ENCODE measurements at places on chromosomes 16 and 17.
A peak's percentile ranks its signal among the peaks of the same experiment; 100 is the strongest.

DNA sequence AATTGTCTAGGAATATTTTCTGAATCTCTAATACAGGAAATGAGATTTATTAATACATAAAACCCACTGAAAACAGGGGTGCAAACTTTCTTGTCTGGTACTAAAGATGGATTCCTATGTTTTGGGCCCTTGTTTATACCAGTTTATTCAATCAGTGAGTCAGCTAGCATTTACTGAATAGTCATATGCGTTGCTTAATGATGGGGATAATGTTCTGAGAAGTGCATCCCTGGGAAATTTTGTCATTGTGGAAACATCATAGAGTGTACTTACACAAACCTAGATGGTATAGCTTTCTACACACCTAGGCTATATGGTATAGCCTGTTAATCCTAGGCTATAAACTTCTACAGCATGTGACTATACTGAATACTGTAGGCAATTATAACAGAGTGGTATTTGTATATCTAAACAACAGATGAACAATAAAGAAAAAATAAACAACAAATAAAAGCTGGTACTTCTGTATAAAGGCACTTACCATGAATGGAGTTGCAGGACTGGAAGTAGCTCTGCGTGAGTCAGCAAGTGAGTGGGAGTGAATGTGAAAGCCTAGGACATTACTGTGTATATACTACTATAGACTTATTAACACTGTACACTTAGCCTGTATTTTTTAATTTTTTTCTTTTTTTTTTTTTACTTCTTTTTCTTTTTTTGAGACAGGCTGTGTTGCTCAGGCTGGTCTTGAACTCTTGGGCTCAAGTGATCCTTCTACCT lies 63.7 kb downstream of the SIAH1 start:
- DNase-seq, result no peak
- H3K27me3 ChIP-seq, result no peaks in the 10 kb centered on the region
- H3K36me3 ChIP-seq, result peaks cover 3% of the 10 kb centered on the region
- H3K4me1 ChIP-seq, result peaks cover 10% of the 10 kb centered on the region
- no peak overlapping the region for H3K27ac ChIP-seq

DNA sequence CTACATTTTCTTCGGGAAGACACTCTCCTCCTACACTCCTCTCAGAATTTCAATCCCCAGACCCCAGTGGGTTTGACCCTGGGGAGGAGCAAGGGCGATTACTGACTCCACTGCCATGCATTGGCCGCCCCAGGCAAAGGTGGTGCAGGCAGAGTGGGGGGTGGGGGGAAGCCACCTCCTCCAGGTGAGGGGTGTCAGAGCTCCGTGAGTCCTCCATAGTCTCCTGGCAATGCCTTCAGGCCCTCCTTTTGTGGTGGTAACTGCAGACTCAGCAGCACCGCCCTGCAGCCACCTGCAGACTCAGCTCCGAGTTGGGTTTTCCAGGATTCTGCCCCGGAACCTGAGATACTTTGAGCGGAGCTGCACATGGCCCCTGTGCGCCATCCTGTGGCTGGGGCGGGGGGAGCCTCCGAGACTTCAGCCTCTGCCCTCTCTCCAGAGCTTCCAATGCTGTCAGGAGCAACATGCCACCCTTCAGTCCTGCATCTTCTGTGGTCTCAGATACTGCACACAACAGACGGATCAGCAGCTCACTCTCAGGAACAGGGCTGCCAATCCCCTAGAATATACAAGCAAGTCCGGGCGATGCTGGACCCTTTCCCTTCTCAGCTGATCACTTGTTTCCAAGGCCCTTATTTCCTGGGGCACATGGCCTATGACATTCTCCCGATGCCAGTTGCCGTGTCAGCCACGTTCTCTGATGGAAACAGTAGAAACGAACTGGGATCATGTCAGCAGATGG lies 2.4 kb upstream of the SLC47A2 start:
- DNase-seq, result peak; percentile 49
- peaks cover 20% of the 10 kb centered on the region for H3K27me3 ChIP-seq
- H3K36me3 ChIP-seq, result no peaks in the 10 kb centered on the region
- no peak overlapping the region for H3K4me3 ChIP-seq

DNA sequence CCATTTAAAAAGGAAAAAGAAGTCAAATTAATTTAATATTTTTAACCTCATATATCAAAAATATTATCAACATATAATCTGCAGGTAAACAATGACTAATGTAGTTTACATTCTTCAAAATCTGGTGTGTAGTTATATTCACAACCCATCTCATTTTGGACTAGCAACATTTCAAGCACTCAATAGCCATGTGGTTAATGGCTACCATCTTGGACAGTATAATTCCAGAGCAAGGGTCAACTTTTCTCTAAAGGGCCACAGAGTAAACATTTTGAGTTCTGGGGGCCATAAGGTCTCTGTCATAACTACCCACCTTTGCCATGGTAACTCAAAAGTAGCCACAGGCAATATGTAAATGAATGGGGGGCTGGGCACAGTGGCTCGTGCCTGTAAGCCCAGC lies 153.9 kb downstream of the PARN start:
- no peak overlapping the region for H3K27ac ChIP-seq
- H3K36me3 ChIP-seq, result peaks cover 8% of the 10 kb centered on the region
- H3K4me1 ChIP-seq, result no peaks in the 10 kb centered on the region
- H3K27me3 ChIP-seq, result no peaks in the 10 kb centered on the region

DNA sequence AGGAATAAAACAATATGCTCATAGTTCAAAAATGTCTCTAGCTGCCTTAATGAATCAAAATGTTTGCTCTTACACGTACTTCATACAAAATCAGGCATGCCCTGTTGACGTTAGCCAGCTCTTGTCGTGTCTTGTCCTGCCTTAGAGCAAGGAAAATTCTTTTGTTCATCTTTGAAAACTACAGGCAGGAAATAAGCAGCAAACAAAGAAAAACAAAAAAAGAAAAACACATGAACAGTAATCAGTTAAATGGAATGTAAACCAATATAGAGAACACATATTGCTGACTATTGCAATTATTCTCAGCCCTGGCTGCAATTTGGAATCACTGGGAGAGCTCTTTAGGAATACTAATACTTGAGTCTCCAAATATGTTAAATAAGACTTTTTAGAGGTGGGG lies 1.7 kb downstream of the CAPNS2 start:
- H3K36me3 ChIP-seq, result no peaks in the 10 kb centered on the region
- H3K4me1 ChIP-seq, result no peaks in the 10 kb centered on the region
- H3K27me3 ChIP-seq, result no peaks in the 10 kb centered on the region
- H3K4me3 ChIP-seq, result no peak overlapping the region

DNA sequence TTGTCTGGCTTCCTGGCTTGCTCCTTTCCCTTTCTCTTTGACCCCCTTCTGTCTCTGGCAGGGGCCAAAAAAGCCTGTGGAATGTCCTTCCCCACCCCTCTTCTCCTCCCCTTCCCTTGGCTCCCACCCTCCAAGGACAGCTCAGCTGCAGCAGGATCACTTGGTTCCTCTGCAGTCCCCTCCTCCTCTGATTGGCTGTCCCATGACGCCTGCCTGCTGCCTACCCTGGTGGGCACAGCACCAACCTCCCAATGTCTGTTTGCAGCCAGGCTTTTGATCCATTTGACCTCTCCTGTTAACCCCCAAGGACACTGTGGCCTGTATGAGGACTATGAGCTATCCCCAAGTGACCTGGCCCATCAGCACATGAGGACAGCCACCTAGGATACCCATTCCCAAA lies 14.8 kb upstream of the MTMR4 start:
- peaks cover 23% of the 10 kb centered on the region for H3K4me1 ChIP-seq
- H3K36me3 ChIP-seq, result no peaks in the 10 kb centered on the region
- no peak for DNase-seq
- H3K27me3 ChIP-seq, result no peaks in the 10 kb centered on the region
- no peak overlapping the region for H3K27ac ChIP-seq

DNA sequence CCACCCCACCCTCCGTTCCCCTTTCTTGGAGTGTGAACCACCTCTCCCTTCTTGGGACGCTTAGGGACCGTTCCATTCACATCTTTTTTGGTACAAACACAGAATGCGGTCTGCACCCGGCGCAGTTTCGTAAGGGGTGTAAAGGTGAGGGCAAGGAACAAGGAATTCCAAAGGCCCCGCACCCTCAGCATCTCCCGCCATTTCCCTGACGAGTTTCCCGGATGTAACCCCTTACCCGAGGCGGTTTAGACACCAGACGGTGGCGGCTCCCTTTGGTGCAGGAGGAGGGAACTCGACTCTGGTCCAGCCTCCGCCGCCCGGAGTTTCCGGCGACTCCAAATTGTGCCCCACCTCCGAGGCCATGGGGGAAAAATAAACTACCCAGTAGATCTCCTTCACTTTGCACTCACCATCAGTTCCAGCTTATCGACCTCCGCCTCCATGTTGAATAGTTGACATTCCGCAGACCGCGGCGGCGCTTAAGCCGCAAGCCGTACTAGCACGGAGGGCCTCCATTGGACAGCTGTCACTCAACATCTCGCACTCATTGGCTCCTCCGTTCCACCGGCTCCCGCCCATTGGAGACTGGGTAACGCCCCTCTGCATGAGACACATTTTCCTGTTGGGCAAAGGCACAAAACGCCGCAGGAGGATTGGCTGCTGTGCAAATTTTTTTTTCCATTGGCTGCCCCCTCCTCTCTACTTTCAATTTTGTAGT lies at the start of gene SKA2:
Gene SKA2 (minus strand): TSS at position 466 of the 718 bp plus-strand sequence. CDS start 23 bp downstream, at position 443.
- H3K27ac ChIP-seq, result peak within 1 kb of the TSS; percentile 94
- H3K36me3 ChIP-seq, result peaks cover 9% of the 10 kb centered on the region
- peak within 1 kb of the TSS; percentile 65 for H3K4me3 ChIP-seq
- peaks cover 9% of the 10 kb centered on the region for H3K4me1 ChIP-seq
- DNase-seq, result peak; percentile 88

DNA sequence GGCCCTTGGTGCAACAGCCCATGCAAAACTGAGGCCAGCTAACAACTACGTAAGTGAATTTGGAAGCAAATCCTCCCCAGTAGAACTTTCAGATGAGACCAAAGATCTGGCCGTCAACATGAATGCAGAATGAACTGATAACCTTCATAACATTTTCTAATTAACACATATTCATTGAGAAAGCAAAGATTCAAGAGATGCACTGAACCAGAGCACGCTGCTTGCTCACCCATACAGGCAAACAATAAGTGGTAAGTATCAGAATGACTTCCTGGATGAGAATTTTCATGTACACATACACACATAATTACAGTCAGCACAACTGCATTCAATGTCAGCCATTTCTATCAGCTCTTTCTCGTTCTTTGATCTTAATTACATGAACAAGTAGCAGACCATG lies 30.6 kb downstream of the XYLT1 start:
- DNase-seq, result no peak
- no peaks in the 10 kb centered on the region for H3K36me3 ChIP-seq
- H3K27ac ChIP-seq, result no peak overlapping the region
- no peak overlapping the region for H3K4me3 ChIP-seq

DNA sequence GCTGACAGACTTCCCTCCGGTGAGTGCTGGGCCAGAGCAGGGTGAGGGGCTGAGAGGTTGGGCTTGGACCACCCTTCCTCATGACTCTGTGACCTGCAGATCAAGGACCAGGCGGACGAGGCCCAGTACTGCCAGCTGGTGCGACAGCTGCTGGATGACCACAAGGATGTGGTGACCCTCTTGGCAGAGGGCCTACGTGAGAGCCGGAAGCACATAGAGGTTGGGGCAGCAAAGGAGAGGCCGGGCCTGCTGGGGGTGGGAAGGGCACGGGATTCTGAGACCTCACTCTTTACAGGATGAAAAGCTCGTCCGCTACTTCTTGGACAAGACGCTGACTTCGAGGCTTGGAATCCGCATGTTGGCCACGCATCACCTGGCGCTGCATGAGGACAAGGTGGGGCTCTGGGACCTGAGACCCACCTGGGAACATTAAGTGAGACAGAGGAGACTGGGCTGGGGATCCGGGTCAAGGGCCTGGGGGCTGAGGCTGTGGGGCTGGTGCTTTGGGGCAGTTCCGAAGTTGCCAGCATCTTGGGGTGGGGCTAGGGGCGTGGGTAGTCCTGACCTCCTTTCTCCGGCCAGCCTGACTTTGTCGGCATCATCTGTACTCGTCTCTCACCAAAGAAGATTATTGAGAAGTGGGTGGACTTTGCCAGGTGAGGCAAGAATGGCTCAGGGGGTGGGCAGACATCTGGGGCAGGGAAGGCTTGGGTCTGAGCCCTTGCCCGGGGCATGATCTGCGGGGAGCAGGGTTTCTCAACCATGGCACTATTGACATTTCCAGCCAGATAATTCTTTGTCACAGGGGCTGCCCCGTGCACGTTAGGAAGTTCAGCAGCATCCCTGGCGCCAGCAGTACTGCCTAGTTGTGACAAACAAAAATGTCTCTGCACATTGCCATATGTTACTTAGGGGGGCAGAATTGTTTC lies 2.2 kb downstream of the BCKDK start:
- peak overlapping the region; percentile 28 for H3K27ac ChIP-seq
- H3K4me3 ChIP-seq, result no peak overlapping the region
- peaks cover 28% of the 10 kb centered on the region for H3K36me3 ChIP-seq
- H3K27me3 ChIP-seq, result no peaks in the 10 kb centered on the region
- peak; percentile 74 for DNase-seq
- peaks cover 22% of the 10 kb centered on the region for H3K4me1 ChIP-seq

- no peak for DNase-seq
- no peaks in the 10 kb centered on the region for H3K36me3 ChIP-seq
- no peaks in the 10 kb centered on the region for H3K4me1 ChIP-seq
- no peak overlapping the region for H3K4me3 ChIP-seq
Observed at GRCh38 chr16:47873434-47873833, 282.4 kb downstream of the ABCC12 start.

- H3K27me3 ChIP-seq, result no peaks in the 10 kb centered on the region
- no peak for DNase-seq
- no peaks in the 10 kb centered on the region for H3K4me1 ChIP-seq
- H3K4me3 ChIP-seq, result no peak overlapping the region
Observed at GRCh38 chr16:23301251-23302044, 654 bp upstream of the SCNN1B start.

GRCh38 chr17:67617304-67617899 lies 100.3 kb upstream of the NOL11 start:
- H3K4me3 ChIP-seq, result no peak overlapping the region
- no peaks in the 10 kb centered on the region for H3K27me3 ChIP-seq
- H3K4me1 ChIP-seq, result no peaks in the 10 kb centered on the region
- DNase-seq, result no peak
- H3K27ac ChIP-seq, result no peak overlapping the region

DNA sequence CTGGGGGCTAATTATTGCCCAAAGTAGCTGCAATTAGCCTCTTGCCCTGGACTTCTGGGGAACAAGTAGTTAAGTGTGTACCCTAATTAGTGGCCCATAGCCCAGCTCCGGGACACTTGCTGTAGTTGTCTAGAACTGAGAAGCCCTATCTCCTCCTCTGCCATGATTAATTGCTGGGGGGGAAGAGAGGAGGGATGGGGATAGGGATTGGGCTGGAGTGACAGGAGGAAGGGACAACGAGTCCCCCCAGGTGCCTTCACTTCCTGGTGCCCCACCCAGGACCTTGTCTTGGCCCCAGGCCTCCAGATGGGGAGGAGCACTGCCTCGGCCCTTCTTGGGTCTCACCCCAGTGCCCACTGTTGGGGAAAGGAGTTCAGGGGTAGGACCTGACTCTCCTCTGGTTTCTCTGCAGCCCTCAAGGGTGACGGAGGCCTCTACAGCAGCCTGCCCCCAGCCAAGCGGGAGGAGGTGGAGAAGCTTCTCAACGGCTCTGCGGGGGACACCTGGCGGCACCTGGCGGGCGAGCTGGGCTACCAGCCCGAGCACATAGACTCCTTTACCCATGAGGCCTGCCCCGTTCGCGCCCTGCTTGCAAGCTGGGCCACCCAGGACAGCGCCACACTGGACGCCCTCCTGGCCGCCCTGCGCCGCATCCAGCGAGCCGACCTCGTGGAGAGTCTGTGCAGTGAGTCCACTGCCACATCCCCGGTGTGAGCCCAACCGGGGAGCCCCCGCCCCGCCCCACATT lies 17.4 kb downstream of the NGFR start:
- DNase-seq, result no peak
- peaks cover 51% of the 10 kb centered on the region for H3K36me3 ChIP-seq
- no peak overlapping the region for H3K27ac ChIP-seq
- no peaks in the 10 kb centered on the region for H3K27me3 ChIP-seq
